ENCODE measurements at places on chromosomes 5 and 9.

DNA sequence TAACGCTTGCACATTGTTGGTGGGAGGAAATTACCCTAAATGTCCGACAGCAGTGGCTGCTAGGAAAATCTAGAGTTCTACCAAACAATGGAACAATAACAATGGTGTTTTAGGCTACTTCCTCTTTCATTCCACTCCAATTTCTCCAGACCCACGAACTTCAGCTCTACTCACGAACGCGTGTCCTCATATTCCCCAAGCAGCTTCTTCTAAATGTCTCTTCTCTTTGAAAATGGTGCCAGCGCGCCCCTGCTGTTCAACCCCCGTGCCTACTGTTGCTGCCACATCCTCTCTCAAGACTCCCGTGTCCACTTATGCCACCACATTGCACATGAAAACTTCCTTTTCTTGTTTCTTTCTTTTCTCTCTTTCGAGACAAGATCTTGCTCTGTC lies 25.6 kb downstream of the OR2V2 start:
- no peak for DNase-seq

DNA sequence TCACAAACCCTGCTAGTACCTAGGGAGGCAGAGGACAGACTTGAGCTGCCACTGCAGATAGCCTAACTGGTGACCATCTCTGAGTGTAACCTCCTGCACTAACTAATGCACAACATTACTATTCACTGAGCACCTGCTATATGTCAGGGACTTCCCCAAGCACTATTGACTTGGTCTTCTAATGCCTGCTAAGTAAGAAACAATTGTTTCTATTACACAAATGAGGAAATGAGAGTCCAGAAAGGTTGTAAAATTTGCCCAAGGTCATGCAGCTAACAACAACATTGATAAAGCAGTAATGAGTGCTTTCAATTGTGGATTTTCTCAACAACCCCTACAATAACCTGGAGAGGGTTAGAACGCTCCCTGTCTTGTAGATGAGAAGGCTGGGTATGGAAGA lies 183.7 kb downstream of the ZNF462 start:
- no peak for DNase-seq

DNA sequence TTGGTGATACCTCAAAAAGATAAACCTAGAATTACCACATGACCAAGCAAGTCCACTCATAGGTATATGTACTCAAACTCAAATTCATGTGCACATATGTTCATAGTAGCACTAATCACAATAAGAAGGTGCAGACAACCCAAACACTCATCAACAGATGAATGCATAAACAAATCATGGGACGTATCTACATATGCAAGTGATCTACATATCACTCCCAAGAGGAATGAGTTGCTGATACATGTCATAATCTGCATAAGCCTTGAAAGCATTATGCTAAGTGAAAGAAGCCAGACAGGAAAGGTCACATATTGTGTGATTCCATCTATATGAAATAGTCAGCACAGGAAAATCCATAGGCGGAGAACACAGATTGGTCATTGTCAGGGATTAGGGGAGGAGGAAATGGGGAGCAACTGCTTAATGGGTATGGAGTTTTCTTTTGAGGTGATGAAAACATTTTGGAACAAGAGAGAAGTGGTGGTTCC lies 10.6 kb upstream of the GPX8 start:
- no peak for DNase-seq

DNA sequence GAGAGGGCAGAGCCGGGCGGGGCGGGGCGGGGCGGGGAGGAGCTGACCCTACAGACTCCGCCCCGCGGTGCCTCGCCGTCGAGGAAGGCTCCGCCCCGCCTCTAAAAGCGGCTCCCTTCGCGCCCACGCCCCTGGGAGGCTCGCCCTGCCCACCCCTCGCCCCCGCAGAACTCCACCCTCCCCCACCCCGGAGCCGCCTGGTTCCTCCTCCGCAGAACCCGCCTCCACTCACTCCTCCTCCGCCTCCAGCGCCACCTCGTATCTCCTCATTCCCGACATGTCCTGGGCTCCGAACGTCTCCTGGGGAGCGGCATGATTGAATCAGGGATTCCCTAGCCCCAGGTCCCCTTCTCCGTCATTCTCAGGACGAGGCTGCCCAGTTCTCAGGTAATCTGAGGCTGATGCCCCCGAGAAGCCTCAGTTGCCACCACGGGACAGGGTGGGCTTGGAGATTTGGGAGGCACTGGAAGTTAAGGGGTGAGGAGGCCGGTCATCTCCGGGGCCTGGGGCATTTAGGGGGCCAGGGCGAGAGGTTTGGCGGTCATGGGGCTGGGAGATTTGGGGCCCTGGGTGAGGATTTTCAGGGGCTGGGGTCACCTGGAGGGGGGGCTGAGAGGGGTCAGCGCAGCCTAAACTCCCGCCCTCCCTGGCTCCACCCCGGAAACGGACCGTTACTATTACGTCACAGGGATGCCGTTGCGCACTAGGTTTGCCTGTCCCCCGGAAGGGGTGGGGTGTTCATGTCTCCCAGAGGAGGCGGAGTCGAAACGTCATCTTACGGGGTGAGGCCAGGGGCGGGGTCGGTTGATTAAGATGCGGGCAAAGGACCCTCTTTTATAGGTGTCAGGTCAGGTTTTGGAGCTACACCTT lies 3.2 kb upstream of the CCL27 start:
- DNase-seq, result no peak

DNA sequence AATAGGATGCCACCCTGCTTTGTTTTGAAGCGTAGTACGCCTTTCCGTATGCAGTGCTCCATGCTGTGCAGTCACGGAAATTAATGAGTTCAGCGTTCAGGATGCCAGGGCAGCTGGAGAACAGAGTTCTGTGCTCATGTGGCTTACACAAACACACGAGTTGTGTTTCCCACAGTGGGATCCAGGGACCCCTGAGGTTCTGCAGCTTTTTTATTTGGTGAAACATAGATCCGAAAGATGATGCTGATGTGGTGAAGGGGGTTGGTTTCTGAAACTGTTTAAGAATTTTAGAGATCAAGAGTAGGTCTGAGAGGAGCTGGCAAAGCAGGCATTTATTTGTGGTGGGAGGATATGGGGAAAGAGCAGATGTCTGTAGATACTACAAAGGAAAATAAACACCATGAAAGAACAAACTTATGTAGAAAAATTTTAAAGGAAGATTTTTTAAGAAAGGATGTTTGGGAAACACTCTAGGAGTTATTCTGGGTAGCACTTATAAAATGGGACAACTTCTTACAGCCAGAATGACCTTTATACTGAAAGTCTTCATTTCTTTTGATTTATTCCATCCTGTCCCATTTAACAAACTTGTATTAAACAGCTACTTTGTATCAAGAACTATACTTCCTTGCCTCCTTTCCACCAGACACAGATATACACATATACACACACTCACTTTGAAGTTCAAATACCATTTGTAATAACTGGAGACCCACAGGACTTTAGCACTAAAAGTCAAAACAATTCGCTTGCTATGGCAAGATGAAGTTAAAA lies 52.7 kb downstream of the ITGA1 start:
- DNase-seq, result no peak

DNA sequence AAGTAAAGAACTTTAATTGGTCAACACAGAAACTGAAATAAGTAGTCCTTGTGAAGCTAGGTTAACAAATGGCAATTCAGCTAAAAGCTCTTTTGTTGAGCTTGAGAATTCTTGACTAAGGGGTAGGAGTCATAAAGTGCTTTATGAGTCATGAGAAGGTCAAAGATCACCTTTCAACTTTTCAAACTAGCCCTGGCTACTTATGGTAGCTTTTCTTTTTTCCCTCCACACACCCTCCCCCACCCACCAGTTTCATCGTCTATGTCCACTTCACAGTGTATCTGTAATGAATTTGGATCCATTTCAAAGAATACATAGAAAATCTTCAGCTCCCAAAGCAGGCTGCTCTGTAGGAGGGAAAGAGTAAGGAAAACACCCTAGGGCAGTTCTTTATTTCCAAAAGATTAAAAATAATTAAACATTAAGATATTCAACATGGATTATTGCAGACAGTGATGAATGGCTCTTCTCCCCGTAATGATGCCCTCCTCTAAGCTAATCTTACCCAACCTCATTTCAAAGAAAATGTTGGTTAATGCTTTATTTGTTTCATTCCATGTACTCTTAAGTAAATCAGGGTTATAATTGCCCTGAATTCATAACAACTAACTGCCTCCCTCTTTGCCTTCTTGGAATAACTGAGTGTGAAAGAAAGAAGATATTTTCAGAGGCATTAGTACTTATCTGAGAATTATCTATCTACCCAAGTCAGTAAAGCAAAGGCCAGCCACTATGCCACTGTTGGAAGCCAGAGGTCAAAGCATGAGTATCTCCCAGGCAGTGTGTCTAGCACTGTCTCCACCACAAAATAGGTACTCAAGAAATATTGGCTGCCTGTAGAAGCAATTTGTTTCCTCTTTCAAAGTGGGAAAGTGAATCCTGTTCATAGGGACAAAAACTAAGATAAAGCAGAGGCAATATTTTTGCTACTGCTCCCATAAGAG lies 290.6 kb downstream of the PIK3R1 start:
- no peak for DNase-seq

DNA sequence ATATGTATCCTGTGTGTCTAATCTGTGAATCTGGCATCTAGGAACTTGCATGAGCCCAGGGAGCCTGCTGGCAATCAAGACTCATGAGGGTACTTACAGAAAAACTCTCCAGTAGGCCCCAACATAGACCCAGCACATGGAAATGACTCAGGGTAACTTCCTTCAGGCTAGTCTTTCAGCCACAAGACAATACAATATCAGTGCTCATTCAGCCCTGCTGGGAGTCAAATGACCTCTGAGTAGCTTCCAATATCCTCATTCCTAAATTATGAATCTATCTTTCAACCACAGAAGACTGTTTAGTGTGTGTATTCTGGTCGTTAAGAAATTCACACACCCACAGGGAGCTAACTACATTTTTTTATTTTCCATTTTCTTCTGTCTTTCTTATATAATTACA lies 1273.0 kb downstream of the EFNA5 start:
- DNase-seq, result no peak

GRCh38 chr5:54021431-54022164 lies 288.8 kb downstream of the ARL15 start:
- DNase-seq, result no peak

DNA sequence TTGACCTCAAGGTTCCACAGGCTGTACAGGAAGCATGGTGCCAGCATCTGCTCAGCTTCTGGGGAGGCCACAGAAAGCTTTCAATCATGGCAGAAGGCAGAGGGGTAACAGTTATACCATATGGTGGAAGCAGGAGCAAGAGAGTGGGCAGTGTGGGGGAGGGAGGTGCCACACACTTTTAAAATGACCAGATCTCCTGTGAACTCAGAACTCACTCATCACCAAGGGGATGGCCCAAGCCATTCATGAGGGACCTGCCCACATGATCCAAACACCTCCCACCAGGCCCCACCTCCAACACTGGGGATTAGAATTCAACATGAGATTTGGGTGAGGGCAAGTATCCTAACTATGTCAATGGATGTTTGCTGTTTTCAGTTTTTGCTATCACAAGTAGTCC lies 16.2 kb downstream of the CYFIP2 start:
- DNase-seq, result no peak

GRCh38 chr9:134600836-134601638 lies 40.6 kb upstream of the COL5A1 start:
- DNase-seq, result no peak

- no peak for DNase-seq
These were observed 222.4 kb upstream of the TNC start for GRCh38 chr9:115340314-115340713.

Data from cortex of kidney (tissue), 1 donor.